HuH-7.5 (cell line): ENCODE measurements at places on chromosomes 2 and 18.

- no peak for DNase-seq
Observed at GRCh38 chr2:231708773-231709635, 679 bp downstream of the PTMA start.

- DNase-seq: no peak
Observed at GRCh38 chr2:161961061-161961460, 113.0 kb downstream of the DPP4 start.

- DNase-seq: no peak
Observed at GRCh38 chr2:85111819-85112281, 21.3 kb upstream of the TCF7L1 start.

DNA sequence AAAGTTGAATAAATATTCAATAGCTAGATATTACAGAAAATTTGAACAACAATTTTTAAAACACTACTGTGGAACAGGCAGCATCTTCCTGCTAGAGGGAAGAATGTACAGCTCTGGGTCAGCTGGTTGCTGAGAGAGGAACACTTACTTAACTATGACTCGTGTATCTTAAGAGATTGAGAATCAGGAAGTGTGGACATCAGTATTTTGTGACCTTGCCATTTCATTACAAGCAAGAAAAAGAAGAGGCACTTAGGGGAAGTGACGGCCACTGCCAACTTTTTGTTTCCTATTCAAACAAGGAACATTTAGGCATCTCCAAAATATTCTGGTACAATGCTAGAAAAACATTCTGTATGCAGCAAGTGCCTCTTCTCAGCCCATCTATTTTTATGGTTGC, 45.9 kb downstream of the ITPRID2 start:
- no peak for DNase-seq

GRCh38 chr2:209189893-209190292, 234.0 kb upstream of the MAP2 start:
- DNase-seq: no peak

DNA sequence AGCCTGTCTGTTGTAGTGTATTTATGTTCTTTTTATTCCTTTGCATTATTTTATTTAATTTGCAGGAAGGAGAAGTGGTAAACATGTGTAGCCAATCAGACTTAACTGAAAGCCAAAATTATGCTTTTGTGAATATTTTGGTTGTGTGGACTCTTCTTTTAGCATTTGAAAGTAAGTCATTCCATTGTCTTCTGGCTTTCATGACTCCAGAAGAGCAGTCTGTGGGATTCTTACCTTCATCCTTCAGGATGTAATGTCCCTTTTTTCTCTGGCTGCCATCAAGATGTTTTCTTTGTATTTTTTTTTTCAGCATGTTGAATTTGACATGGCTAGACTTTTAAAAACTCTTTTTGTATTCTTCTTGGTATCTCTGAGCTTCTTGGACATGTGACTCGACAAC, 895.2 kb upstream of the ZEB2 start:
- DNase-seq: no peak

- DNase-seq: no peak
Observed at GRCh38 chr2:218291318-218292047, 820 bp downstream of the TMBIM1 start.

- no peak for DNase-seq
Observed at GRCh38 chr2:19685731-19686130, 216.1 kb downstream of the TTC32 start.

- DNase-seq: no peak
Observed at GRCh38 chr2:10035053-10035422, 8.3 kb upstream of the KLF11 start.

DNA sequence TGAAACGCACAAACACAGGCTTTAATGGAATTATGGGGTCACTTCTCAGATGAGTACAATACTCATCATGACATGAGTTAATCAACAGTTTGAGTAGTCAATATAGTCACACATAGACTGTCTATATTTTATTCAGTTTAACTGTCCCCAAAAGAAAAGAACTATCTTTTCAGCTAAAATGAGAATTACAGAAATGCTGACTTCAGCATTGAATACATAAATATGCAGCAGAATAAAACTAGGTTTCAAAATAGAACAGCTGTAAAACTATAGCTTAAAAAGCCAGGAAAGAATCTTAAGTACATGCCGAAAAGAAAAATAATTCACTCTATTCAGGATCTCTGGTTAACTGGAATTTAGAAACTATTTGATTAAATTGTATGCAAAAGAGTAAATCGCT, 30.0 kb downstream of the SMAD4 start:
- DNase-seq: no peak

DNA sequence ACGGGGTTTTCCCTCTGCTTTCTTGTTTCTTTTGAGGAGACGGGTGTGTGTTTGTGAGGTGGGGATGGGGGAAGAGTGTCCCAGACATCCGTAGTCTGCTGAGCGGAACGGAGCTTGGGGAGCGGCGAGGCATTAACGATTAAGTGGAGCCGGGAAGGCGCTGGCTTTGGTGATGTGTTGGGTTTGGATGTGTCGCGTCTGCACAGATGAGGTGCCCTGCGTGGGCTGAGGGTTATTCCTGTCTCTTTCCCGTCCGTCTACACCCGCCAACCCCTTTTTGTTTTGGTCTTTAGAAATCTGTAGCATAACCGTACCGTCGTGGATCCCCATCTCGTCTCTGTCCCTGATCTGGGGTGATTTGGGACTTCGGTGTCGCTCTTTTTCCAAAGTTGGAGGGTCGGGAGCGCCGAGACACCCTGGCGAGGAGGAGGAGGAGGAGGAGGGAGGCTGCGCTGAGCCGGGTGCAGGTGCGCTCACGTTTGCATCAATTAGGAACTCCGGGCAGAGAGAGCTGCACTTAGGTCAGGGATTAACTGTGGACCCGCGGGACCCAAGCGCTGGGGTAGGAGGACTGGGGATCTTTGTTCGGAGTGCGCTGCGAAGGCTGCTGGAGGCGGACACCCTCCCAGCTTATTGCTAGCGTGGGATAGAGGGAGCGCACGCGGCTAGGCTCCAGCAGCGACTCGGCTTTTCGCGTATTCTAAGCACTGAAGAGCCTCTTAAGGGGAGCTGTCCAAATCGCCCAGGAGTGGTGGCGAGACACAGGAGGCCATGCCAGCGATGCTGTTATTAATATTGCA, 720.3 kb downstream of the DPP10 start:
- DNase-seq: no peak

- no peak for DNase-seq
Observed at GRCh38 chr2:152568531-152568930, 148.7 kb downstream of the PRPF40A start.

DNA sequence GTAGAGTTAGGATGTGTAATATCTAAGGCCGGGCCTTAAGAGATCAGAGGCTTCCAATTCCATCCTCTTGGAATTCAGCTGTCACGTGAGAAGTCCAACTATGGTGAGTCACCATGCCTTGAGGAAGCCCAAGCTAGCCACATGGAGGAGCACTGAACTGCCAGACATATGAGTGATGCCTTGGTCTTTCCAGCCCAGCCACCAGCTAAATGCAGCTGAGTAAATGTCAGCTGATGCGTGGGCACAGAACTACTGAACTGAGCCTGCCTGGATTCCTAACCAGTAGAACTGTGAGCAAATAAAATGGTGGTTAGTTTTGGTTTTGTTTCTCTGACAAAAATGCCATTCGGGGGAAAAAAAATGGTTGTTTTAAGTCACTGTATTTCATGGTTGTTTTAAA, 153.7 kb upstream of the SERTAD2 start:
- DNase-seq: no peak

DNA sequence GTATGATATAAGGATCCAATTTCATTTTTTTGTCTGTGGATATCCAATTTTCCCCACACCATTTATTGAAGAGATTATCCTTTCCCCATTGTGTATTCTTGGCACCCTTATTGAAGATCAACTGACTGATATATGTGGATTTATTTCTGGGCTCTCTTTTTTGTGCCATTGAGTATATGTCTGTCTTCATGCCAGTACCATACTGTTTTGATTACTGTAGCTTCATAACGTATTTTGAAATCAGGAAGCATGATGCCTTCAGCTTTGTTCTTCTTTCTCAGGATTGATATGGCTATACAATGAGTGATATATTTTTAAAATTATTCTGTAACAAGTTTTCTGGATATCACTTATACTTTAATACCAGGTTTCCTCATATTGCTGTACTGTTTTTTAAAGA, 58.1 kb upstream of the DLX2 start:
- DNase-seq: no peak

DNA sequence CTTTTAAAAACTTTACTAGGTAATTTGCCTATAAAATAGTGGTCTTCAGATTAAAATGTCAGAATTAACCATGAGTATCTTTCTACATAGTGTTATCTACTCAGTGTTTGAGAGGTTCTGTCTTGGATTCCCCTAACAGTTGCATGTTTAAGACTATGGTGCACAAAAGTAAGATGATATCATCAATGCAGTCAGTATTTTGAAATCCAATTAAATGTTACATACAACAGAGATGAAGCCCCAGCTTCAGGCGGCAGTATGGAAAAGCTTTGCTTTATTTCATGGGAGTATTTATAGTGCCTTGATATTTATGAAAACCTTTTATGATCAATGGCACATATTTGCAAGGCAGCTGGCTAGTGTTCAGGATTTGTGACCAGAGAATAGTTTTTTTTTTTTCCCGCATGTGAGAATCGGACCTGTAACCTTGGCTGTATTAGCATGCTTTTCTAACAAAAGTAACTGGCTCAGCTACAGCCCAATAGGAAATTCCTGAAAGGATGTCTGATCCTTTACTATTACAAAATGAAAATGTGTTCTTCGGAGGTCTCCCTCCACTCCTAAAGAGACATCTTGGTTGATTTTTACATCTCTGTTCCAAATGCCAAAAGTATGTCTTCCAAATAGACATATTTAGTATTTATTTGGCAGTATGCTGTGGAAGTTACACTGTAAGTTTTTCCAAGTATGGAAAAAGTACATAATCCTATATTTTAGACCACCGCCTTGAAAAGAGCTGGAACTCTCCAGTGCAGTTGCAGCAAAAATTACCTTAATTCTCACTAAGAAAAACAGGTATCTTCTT, 319.3 kb upstream of the UBE2E3 start:
- DNase-seq: no peak

DNA sequence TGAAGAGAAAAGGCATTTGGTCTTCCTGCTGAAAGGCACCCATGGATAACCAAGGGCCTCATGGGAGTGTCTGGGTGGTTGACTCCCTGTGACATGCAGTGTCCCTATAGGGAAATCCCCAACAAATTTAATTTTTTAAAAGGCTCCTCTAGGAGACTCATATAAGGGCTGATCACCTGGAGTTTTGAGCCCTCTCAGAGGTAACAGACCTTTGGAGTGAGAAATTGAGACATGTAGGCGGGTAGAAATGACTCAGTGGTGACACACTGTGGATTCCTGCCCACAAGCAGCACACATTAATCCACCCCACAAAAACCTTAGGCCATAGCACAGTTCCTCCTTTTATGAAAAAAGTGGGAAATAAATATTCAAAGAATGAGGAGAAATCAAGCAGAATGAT, 557.0 kb upstream of the CNTNAP5 start:
- DNase-seq: no peak

- DNase-seq: no peak
Observed at GRCh38 chr2:240759459-240759858, 60.6 kb downstream of the KIF1A start.

GRCh38 chr18:41933778-41934177, 21.3 kb upstream of the PIK3C3 start:
- no peak for DNase-seq

DNA sequence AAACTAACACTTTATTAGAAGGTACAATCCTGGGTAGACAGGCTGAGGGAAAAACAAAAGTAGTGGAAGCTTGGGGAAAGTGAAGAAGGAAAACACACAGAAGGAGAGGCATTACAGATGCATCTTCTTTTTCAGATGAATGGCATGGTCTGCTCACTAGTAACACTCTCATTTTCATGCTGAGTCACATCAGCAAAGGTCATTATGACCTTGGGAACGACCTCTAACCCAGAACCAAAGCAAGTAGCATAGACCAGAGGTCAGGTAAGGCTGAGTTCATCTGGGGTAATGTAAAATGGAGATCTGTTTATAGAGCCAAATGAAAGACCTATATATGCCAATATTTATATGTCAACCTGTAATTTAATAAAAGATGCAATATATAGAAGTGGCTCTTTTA, 294.4 kb upstream of the LRRTM4 start:
- DNase-seq: no peak

GRCh38 chr2:172836347-172836821, 100.7 kb downstream of the RAPGEF4 start:
- DNase-seq: no peak

DNA sequence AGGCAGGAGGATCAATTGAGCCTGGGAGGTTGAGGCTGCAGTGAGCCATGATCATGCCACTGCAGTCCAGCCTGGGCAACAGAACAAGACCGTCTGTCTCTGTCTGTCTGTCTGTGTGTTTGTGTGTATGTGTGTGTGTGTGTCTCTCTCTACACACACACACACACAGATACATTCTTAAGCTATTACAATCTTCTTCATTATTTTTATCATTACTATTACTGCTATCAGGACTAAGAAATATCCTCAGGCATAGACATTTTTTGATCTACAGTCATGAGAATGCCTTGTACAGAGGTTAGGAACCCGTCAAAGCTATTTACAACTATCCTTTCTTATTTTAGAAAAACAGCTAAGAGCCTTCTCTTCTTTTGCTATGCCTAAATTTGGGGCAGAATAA, 207.4 kb downstream of the NEDD4L start:
- DNase-seq: no peak

DNA sequence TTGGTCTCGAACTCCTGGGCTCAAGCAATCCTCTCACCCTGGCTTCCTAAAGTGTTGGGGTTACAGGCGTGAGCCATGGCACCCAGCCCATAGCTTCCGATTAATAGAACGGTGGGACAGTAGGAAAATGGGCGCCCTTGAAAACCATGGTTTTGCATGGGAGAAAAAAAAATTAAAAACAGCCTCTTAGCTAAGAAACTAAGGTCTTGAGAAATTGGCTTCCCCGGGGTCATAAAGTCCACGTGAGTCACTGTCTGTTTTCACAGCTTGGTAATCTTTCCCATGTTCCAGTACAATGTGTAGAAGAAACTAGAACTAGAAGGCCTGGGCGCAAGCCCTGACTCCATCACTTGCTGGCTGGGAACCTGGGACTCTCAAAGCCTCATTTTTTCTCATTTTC, 20.7 kb downstream of the B3GNT2 start:
- DNase-seq: no peak

DNA sequence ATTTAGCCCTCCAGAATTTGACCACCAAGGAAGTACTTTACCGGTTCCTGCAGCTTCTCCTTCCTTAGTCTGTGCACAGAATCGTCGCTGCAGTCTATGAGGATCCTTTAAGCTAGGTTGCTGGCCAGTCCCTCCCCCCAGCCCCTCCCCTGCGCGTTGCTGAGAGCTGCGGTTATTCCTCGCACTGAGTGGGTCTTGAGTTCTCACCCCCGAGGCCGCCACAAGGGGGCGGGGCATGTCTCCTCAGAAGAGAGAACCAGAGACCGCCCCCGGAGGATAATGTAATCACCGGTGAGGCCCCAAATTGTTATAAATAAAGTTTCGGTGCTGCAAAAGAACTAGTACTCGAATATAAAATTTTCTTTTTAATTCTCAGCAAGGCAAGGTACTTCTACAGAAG, 1184.9 kb upstream of the CDH2 start:
- DNase-seq: no peak
